ENCODE measurements at places on chromosomes 2 and 18.

GRCh38 chr2:53646788-53647187, 120.8 kb upstream of the CHAC2 start:
- no peak for DNase-seq

DNA sequence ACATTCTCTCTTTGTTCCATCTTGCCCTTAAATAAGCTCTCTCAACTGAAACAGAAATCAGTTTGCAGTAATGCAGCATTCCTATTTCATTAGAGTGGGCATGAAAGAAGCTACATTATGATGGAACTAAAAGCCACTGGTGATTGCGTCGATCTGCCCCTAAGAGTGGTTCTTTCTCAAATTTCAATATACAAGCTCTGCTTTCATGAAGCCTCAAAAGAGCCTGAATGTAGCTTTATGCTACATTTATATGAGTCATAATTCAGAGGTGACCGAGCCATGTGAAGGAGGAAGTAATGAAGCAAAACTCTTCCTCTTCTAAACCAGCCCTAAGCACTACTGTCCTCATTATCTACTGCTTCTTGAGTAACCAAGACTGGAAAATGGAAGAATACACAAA, 64.8 kb upstream of the CYTIP start:
- no peak for DNase-seq

- DNase-seq: peak; percentile 86
Measured at GRCh38 chr2:173171924-173172643, 96.4 kb downstream of the MAP3K20 start.

DNA sequence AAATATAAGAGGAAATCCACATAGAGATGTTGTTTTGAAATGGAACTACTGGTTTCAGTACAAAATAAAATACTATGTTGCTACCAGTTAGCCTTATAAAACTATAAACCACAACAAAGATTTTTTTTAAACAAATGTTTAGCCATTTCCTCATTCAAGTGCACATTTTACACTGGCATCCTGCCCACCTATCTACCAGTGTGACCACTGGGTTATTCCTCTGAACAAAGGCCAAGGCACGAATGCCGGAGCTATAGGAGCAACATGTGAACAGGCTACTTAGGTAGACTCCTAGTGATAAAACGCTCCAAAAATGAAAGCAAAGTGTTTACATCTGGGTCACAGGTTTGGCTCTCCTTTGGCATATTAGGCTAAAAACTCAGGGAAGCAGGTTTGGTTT, 31.8 kb upstream of the SULT1C4 start:
- no peak for DNase-seq

DNA sequence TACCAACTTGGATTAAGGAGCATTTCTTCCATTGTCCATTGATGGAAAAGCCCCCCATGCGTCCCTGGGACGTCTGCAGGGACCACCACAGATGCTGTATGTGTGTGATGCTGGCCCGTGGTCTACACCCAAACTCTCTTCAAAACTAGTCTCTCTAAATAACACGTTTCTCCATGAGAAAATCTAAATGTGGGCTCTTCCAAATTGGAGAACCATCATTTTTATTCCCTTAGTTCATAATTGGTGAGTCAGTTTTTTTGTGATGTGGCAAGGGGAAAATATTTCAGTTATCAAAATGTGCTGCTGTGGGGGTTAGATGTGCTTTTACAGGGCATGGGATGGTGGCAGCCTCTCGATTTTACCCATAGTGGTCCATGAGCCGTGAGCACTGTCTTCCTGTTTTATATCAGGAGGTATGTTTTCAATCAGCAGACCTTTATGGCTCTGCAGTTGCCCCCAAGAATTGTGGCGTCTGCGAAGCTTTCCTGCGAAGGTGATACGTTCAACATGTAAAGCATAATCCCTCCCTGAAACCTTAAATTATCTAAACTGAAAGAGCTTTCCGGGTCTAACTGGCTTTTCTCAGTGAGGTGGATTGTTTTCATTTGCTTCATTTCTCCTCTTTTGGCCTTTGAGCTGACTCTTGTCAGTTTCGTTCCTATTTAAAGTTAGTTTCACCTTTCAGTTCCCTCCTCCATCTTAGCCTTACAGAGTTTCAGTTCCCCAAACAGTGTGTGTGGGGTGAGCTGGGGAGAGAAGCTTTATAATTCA, 78.4 kb downstream of the SETBP1 start:
- DNase-seq: no peak

DNA sequence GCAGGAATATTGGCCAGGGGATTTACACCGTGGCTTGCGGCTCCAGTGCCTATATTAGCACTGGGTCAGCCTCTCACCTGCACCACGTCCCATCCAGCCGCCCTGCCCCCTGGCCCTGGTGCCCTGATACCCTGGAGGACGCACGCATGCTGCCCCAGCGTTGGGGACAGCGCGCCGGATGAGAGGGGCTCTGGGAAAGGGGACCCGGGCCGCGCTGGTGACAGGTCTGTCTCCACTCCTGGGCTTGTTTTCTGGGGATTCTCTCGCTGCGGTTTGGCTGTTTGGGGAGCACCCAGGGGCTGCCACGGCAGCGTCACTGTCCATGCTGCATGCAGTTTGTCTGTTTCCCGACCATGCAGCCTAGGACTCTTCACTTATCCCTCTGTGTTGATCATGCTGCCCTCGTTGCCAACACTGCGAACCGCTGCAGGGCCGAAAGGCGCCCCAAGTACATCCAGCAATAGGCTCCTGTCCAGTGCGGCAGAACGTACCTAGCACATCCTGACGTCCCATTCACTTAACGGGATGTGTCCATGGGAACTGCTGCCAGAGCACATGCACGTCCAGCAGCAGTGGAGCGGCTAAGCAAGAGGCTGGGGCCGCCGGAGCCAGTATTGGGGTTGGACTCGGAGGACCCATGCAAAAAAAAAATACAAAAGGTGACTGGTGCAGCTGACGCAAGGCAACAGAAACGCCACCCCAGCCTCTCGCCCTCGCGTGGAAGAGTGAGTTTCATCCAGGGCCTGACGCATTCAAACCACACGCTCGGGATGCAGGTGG, 115.5 kb upstream of the PXDN start:
- no peak for DNase-seq

GRCh38 chr2:167331636-167332232, 443.5 kb downstream of the XIRP2 start:
- DNase-seq: no peak

GRCh38 chr2:197599285-197599965, 76.0 kb downstream of the RFTN2 start:
- peak; percentile 33 for DNase-seq

- no peak for DNase-seq
Measured at GRCh38 chr2:219844401-219845091, 217.1 kb downstream of the SLC4A3 start.

DNA sequence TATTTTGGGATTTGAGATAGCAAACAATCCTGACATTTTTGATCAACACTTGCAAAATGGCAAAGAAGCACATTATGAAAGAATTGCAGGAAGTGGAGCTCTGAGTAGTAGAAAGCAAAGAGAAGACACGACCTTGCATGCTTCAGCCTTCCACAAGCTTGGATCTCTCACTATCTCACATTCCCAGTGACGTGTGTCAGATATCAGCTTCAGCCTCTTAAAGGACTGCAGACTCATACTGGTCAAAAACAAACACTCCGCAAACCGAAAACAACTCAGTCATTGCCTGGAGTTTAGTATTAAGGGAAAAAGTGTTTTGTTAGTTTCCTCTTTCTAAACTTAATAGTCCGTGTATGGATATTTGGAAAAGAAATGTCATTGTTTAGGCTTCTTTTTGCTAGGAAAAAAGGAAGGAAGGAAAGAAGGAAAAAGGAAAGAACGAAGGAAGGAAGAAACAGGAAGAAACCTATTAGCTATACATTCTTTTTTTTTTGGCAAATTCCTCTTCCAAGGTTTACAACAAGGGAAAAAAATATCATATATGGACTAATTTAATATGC, 32.6 kb upstream of the SLC40A1 start:
- peak; percentile 93 for DNase-seq

DNA sequence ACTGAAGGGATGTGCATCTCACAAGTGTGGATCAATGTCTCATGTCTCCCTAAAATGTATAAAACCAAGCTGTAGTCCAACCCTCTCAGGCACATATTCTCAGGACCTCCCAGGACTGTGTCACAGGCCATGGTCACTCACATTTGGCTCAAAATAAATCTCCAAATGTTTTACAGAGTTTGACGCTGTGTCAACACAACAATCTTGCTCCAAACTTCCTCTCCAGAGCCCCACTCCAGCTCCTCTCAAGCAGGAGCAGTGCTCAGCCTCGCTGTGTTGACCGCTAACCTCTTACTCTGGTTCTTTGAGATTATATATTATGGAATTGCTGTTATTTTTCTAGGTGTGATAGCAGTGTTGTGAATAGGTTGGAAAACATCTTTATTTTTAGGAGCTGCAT, 56.2 kb downstream of the CYP27C1 start:
- no peak for DNase-seq

DNA sequence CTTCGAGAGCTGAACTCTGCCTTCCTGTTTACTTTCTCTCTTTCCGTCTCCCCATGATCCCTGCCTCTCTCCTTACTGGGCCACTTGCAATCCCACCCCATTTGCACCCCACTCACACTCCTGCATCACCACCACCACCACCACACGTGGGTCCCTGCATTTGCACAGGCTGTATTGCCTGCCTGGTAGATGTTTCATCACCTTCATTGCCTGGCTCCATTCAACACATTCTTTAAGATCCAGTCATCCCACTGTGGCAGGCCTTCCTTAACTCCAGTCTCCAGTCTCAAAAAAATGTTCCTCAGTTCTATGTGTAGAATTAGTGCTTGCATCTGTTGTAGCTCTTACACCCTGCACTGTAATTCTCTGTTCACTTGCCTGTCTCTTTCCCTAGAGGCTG, 13.9 kb downstream of the NOSTRIN start:
- DNase-seq: peak; percentile 84

GRCh38 chr2:234795272-234795920, 156.4 kb upstream of the SH3BP4 start:
- peak; percentile 55 for DNase-seq

- no peak for DNase-seq
Measured at GRCh38 chr2:220785178-220785577, 786.9 kb downstream of the EPHA4 start.

DNA sequence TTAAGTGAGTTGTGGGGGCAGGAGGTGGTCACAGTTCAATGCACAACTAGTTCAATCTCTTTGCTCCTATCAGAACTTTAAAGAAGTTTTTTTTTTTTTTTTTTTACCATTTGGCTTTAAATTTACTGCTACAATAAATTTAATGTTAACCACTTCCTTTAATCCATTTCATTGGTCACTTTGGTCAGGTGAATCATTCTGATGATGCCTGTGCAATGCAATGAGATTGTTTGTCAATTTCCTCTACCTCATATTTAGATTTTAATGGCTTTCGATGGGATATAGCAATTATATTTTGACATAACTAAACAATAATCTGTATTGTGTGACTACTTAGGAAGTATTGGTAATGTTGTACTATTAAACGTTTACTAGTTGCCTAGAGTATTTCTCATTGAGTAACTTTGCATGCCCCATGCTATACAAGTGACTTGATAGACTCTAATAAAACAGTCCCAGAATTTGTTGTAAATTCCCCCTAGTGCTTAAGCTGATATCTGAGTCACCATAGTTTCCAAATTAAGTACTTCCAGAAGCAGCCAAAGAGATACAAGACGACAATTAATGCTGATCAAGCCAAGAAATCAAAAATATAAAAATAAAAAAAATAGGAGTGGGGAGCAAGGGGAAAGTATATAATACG, 52.9 kb upstream of the SERPINB2 start:
- peak; percentile 45 for DNase-seq

DNA sequence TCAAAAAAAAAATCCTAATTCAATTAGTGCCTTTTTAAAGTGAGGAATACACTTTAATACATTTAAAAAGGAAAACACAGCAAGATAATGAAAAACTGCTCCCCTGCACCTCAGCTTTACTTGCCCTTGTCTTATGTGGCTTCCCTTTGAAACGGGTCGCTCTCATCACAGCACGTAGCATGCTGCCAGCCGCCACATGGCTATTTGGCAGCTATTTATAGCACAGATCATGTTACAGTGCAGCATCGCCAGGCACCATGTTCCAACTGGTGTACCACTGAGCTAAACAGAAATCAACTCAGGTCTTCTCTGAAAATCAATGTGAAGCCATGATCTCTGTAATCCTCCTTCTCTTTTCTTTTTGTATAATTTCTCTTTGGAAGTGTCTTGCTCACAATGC, 65.1 kb downstream of the TMEM182 start:
- peak; percentile 27 for DNase-seq

DNA sequence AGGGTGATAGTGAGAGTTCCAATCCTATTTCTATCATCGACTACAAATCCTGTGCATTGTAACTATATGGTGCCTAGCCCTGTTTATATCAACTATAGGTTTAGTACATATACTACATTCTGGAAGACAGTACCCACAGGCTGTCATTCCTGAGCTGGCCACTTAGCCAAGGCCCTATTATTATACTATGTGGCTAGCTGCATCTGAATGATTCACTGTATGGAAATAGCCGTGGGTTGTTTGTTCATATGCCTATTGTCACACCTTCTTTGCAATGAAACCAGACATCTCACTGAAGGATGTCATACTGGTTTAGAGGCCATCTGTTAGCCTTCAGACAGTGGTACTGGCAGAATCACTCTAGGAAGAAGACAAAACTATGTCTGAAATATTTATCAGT, 62.3 kb upstream of the FSIP2 start:
- DNase-seq: no peak

DNA sequence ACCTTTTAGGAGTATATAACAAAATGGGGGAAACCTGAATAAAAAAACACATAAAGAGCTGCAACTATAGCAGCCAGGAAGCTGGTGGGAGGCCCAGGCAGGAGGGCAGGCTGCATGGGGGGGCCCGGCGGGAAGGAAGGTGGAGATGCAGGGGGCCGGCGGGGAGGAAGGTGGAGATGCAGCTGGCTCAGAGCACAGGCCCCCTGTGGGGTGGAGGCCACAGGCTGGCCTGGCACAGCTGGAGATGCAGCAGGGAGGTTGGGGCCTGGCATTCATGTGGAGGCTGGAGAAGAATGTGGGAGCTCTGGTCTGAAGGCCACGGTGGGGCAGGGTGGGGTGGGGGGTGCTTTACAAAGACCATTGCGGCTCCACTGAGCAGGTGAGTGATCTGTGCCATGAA, 31.4 kb downstream of the FAM228A start:
- no peak for DNase-seq

DNA sequence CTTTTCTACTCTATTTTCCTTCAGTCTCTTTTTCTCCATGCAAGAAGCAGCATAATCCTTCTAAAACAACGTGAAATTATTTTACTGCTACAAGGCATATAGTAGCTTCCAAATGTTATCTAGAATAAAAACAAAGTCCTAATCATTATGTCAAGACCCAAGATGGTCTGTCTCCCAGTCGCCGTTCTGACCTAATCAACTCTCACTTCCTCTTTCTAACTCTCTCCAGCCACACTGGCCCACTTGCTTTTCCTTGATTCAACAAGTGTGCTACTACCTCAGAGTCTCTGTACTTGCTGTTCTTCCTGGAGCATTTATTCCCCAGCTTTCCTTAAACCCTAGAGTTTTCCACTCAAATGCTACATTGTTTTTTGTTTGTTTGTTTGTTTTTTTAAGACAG, 1491.2 kb downstream of the LRP1B start:
- DNase-seq: no peak

- DNase-seq: peak; percentile 99
Measured at GRCh38 chr2:96251721-96252292, 14.0 kb downstream of the TMEM127 start.
